ENCODE measurements at places on chromosomes 1 and 21.

DNA sequence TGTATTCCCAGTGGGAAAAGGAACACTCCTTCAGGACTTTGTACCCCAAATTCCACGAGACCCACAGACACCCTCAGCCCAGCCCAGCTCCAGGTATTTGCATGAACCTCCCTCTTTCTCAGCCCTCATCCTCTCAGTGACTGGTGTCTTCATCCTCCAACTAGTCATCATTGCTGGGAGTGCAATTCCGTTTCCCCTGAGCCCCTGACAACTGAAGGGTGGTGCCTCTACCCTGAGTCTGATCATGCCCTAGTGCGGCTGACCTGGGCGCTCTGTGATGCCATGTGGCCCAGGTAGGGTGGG, 3.8 kb upstream of the ZNF692 start:
- DNase-seq = no peak

- no peak for DNase-seq
These were observed 94.5 kb upstream of the ARTN start for GRCh38 chr1:43839056-43839455.

DNA sequence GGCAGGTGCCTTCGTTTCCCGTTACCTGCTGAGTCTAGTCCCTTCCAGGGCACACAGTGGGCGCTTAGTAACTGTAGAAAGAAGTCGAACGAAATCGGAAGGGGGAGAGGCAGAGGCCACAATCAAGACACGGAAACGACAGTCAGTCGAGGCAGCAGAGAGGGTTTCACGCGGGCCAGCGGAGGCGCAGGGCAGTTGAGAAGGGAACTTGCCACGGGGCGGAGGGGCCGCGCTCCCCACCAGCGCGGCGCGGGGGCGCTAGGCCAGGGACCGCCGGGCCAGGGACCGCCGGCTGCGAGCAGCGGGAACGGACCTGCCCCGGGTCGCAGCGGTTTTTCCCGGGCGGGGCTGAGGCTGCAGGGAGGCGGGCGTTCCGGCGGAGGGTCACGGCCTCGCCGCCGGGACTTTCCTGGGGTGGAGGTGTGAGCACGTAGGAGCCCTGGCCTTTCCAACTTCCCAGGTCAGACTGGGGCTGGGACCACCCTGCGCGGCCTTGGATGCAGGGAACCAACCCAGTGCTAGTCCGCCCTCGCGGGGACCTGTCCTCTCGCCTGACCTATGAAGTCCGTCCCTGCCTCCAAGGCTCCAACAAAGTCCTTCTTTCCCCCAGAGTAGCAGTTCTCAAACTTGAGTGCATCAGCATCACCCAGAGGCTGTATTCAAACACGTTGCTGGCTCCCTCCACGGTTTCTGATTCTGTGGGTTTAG, 150.1 kb upstream of the FGGY start:
- peak; percentile 57 for DNase-seq

- DNase-seq = no peak
These were observed 345.1 kb upstream of the USP24 start for GRCh38 chr1:55560266-55560665.

- no peak for DNase-seq
These were observed 177.2 kb downstream of the PLPPR4 start for GRCh38 chr1:99441299-99442095.

DNA sequence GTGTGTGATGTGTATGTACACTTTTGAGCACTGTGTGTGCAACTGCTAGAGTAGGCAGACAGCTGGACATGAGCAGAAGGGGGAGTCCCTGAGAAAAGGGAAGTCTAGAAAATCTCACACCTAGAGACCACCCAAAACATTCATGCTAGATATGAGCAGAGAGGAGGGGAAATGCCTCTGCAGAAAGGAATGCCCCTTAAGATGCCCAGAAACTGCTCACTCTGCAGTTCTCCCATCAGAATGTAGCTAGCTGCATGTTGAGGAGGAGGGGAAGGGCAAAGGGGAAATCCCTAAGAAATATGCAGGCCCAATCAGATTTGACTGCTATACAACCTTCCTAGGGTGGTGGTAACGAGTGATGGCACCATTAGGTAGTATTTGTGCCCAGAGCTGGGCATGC, 31.8 kb upstream of the MAGOH start:
- DNase-seq = no peak

GRCh38 chr1:32062867-32063230, 9.9 kb upstream of the TMEM39B start:
- no peak for DNase-seq

DNA sequence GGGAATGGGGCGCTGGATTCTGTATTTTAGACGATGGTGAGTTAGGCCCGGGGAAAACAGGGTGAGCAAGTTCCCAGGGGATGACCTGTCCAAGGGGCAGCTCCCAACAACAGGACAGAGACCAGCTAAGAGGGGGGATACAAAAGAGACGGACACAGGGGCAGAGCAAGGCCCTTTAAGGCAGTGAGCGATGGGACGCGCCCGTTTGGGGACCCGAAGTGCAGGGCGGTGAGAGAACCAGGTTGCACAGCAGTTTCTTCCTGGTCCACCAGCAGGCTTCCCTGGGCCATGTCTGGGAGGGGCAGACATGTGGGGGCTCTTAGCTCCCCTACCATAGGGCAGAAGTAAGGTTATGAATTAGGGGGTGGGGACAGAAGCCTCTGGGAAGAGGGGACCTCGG, 22.0 kb downstream of the INAVA start:
- DNase-seq = no peak

DNA sequence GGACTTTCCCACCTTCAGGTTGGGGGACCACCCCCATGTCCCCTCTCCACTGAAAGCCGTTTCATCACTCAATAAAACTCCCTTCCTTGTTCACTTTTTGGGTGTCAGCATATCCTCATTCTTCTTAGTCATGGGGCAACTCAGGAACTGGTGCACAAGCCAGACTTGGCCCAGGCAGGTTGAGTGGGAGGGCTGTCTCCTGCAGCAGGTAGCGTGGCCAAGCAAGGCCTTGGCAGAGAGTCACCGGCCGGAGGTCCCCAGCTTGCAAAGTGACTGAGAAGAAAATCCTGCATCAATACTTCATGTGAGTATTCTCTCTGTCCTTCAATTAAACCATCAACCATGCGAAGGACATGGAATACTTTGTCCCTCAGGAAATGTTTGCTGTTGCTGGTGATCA, 148.9 kb downstream of the RHOU start:
- no peak for DNase-seq

GRCh38 chr1:23202263-23202749, 15.0 kb downstream of the HTR1D start:
- DNase-seq = no peak

DNA sequence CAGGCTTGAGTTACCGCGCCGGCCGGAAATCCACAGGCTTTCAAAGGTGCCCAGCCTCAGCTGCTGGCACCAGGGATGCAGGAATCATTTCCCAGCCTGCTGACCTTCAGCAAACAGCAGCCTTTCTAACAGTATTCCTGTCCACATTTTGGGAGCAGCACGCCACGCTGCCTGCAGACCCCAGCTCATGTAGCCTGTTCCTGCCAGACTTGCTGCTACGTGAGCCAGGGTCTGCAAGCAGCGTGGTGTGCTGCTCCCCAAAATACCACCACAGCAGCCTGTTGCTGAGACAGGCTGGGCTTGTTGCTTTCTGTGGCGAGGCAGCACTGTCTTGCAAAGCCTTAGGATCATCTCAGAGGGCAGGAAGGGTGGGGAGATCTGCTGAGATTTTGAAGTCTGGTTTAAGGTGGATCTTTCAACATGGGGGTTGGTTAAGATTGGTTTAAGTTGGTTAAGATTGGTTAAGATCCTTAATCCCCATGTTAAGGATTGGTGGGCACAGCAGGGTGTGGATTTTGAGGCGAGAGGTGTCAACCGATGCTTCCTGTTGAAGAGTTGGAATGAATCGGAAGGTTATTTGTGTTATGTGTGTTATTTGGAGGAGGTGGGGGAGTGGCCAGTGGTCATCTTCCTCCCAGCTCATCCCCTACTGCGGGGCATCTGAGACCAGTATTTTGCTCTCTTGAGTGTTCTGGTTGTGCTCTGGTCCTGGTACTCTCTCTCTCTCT, 12.9 kb downstream of the FAAH start:
- no peak for DNase-seq

GRCh38 chr1:234512451-234512861, 33.5 kb upstream of the TARBP1 start:
- no peak for DNase-seq

- DNase-seq = no peak
These were observed 119.3 kb upstream of the MAGI3 start for GRCh38 chr1:113271039-113271438.

DNA sequence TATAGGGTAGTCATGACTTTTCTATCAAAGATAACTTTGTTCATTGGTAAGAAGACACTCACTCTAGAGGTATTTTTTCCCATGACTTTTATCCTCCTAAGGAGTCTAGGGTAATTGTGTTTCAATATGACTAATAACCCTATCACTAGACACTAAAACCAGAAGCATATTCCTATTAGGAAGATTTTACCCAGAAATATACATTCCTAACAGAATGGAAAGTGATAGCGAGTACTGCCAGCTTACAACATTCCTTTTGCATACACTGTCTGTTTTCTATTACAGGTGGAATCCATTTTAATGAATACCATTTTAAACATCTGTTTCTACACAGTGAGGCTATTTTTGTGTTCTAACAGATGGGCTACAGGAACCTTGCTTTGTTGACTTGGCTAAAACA, 31.4 kb upstream of the C1orf185 start:
- DNase-seq = no peak

DNA sequence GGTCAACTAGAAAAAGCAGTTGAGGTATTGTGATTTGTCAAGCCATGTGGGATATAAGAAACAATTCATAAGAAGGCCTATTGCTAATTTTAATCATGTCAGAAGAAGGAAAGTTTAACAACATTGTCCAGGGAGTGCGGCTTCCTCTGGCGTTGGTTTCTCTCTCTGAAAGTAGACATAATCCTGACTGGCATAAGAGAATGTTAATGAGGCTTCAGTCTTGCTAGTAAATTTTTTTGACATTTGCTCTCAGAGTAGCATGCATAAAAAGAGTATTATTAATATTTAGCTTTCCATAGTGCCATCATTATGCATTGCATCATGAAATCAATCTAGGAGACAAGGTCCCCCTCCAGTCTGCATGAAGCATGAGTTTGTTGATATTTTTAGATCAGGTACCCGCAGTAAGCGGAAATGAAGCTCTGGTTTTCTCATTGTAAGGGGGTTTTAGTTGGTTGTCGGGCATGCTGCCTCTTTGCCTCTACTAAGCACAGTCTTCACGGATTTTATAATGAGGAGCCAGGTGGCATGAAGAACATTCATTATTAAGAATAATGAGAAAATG, 12.8 kb upstream of the PRDM2 start:
- no peak for DNase-seq

- no peak for DNase-seq
These were observed 227.1 kb upstream of the MAP1LC3C start for GRCh38 chr1:242225767-242226573.

GRCh38 chr1:245095903-245096302, 58.9 kb upstream of the KIF26B start:
- no peak for DNase-seq

DNA sequence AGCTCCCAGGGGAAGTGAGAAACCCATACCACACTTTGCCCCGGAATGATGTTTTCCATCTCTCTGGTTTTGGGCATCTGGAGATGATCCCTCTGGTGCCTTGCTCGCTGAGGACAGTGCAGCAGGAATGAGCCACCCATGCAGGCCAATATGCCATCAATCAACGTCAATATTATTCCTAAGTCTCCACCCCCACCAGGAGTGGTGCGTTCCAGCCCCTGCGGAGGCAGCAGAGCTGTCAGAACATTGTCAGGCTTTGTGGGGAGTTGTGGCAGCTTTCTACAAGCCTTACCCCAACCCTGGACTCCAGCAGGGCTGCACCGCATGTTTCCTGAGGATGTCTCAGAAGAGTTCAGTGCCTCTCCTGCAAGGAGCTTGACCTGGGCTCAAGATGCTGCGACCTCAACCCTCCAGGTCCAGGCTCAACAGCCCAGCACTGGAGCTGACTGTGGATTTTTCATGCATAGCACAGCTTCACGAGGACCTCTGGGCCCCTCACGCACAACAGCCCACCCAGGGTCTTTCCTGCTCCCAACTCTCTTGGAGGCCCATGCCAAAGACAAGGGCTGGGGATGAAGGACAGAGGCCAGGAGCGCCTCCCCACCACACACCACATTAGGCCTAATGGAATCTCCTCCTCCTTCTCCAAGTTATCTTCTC, 67.5 kb downstream of the PSMG1 start:
- DNase-seq = no peak

DNA sequence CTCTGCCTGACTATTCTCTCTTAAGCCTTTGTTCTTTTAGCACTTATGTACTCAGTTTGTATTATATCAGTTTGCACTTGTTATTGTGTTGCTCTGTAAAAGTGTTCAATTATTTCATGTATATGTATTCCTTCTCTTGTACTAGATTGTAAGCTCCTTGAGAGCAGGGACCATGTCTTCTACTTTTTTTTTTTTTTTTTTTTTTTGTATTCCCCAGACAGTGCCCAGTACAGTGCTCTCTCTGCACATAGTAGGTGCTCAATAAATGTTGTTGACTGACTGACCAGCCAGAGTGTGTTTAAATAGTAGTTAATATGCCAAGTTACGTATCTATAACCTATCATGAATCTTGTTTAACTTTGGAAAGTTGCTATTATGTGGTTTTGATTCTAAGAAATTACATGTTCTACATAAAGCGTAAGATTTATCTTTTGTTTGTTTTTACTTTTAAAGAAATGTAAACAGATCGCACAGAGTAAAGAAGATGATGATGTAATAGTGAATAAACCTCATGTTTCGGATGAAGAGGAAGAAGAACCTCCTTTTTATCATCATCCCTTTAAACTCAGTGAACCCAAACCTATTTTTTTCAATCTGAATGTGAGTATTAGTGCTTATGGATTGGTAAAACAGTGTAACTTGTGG, 16.1 kb downstream of the SON start:
- DNase-seq = no peak

- DNase-seq = no peak
These were observed 7.0 kb downstream of the ZBTB8B start for GRCh38 chr1:32471695-32472362.

DNA sequence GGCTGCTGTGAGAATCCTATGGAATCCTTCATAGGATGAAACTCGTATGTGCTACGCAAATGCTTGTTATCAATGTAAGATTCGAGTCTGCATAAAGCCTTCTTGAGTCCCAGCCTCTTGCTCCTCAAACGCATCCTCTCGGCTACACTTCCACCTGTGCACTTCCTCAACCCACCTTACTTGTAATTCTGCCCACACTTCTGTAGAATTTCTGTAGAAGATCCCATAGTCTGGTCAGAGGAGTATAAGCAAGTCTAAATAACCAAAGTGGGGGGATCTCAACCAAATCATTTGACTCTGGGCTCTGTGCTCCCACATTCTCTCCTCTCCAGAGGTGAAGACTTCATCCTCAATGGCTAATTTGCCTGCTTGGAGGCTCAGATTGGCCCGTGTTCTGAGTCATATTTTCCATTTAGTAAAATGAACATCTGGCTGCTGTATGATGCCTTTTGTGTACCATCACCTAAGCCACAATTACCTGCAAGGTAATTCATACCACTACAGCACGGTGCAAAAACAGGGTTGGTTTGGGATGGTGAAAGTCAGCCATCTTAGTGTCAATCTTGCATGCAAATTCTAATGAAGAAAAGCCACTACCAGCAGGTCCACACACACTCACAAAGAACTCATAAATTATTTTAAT, 63.2 kb downstream of the ITPKB start:
- peak; percentile 43 for DNase-seq

All from CD4-positive, alpha-beta T cell treated with Interleukin-10 for 1 hour (primary cell).